ENCODE measurements at places on chromosomes 12 and 14.

GRCh38 chr12:50924131-50924438, 28.3 kb upstream of the HIGD1C start:
- DNase-seq: no peak

DNA sequence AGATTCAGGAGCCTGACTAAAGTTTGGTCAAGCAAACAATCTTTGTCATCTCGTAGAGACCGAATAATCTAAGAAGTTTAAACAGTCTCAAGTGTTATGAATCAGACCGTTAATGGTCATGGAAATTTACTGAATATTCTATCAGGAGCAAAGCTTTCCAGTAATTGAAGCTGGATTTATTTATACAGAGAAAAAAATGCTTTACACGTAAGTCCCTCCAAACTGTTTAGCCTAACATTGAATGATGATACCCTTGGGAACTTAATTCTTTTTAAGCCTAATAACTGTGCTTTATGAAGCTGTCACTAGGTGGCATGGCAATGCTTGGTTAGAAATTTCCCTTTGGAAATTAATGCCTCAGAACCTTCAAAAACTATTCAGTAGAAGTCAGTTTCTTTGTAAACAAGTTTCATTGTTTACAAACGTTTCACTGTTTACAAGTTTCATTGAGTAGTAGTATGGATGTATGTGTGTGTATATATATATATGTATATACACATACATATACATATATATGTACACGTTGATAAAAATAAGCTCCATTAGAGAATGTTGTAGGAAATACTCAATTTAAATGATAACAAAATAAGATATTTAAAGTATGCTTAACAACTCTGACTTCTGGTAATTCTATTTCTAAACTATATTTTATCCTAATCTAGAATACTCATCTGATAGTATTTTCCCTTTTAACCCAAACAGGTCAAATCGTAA, 32.1 kb downstream of the DEPDC4 start:
- DNase-seq: no peak

DNA sequence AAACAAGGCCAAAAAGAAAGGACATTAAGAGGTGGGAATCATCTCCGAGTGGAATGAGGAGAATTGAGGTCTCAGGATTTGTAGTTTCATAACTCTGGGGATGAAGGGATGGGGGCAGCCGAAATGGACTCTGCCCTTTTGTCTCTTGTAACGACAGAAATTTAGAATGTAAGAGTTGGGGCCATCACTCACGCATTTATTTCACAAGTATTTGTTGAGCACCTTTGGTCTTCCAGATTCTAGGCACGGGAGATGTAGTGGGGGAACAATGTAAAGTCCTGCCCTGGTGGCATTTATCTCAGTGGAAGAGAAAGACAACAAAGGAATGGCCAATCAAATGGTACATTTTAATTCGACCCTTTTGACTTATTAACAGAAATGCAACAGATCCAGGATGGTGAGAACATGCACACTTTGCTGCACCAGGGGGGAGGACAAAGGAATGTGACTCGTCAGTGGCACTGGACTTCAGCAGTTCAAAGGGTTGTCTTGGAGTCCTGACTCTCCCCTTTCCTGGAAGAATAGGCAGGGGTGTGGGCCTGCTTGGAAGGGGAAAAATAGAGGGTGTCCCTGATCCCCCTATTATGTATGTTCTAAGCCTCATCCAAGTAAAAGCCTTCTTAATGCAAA, 102.0 kb downstream of the TMEM30B start:
- no peak for DNase-seq

- DNase-seq: no peak
Observed at GRCh38 chr12:70149013-70149412, 94.2 kb upstream of the CNOT2 start.

DNA sequence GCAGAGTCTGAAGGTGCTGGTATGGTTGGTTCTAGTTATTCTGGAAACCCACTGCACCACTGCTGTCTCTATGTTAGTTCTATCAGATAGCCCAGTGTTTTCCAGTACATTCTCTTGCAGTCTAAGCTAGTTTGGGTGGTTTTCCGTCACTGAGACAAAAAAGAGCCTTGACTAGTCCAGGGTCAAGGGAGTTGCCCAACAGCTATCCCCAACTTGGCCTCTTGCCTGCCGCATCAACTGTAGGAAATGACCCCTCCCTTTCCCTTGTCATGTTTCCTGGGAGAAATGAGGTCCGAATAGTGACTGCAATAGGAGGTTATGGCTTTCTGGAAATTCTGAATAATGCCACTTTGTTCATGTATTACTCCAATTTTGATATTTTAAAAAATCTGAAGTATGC, 160.4 kb downstream of the EFCAB11 start:
- DNase-seq: no peak

DNA sequence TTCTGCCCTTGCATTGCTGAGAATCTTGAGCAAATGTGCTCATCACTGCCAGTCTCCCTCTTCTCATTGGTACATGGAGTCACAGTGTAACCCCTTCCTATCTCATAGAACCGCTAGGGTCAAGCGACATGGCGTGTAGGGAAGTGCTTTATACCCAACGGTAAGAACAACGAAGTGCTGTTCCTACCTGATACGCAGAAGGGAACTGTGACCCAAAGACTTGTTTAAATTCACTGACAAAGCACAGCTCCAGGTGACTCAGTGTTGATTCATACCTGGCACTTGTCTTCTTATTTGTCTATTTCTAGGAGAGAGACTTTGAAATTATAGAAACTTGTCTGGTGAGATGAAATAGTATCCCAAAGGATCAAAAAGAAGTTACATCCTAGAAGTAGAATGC, 53.7 kb downstream of the FBXL14 start:
- DNase-seq: no peak

- DNase-seq: peak; percentile 80
Observed at GRCh38 chr14:21476523-21476924, 235 bp downstream of the RAB2B start.

DNA sequence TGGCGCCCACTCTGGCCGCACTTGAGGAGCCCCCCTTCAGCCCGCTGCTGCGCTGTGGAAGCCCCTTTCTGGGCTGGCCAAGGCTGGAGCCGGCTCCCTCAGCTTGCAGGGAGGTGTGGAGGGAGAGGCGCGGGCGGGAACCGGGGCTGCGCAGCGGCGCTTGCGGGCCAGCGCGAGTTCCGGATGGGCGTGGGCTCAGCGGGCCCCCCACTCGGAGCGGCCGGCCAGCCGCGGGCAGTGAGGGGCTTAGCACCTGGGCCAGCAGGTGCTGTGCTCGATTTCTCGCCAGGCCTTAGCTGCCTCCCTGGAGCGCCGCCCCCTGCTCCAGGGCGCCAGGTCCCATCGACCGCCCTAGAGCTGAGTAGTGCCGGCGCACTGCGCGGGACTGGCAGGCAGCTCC, 8.0 kb upstream of the VWF start:
- DNase-seq: no peak

- no peak for DNase-seq
Observed at GRCh38 chr12:64450711-64451486, 1.0 kb upstream of the TBK1 start.

GRCh38 chr12:58593557-58594304, 326.6 kb downstream of the LRIG3 start:
- no peak for DNase-seq

- no peak for DNase-seq
Observed at GRCh38 chr12:104602896-104603295, 146.1 kb downstream of the CHST11 start.

DNA sequence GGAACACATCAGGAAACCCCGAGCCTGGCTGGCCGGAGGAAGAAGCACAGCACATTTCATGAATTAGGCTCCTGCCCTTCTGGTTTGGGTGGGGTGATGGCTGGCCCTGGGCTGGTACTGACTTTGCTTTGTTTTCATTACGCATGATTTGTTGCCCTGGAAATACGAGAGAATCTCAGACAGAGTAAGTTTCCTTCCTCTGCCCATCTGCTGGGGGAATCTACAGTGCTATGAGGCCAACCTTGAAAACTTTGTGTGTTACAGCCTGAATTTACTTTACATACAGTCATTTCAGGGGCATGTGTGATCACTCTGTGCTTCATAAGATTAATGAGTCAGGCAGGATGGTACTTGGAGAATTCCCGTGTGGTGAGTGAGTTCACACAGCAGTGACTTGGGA, 20.5 kb upstream of the SLC5A8 start:
- DNase-seq: no peak

DNA sequence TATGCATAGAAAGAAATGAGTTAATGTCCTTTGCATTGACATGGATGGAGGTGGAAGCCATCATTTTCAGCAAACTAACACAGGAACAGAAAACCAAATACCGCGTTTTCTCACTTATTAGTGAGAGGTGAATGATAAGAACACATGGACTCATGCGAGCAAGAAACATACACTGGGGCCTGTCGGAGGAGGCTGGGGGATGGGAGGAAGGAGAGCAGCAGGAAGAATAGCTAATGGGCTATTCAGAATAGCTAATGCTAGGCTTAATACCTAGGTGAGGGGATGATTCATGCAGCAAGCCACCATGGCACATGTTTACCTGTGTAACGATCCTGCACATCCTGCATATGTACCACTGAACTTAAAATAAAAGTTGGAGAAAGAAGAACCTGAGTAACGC, 29.1 kb upstream of the SYT1 start:
- no peak for DNase-seq

DNA sequence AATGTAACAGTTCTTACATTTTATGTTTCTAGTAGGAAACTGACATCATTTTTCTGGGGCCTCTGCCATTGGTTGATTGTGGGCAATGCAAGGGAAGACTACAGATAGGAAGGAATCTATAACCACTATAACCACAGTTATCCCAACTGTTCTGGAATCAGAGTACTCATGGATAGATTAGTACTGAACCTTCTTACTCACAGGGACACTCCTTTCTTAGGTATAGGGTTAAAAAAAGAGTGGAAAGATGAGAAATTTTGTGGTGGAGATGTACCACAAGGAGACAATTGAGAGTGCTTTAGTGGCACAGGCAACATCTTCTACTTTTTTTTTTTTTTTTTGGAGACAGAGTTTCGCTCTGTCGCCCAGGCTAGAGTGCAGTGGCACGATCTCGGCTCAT, 21.0 kb downstream of the TMEM116 start:
- no peak for DNase-seq

DNA sequence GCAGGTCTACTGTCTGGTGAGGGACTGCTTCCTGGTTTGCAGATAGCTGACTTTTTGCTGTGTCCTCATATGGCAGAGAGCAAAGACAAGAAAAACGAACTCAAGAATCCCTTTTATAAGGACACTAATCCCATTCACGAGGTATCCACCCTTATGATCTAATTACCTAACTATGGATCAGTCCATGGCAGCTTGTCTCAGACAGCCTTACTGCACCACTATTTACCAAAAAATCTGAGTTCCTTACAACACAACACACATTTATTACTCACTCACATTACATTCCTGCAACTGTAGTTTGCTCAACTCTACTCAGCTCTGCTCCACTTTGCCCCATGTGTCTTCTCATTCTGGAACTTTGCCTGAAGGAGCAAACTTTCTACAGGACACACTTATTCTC, 10.1 kb upstream of the SLC6A15 start:
- DNase-seq: no peak

- DNase-seq: no peak
Observed at GRCh38 chr12:20561871-20562270, 133.3 kb upstream of the SLCO1C1 start.

DNA sequence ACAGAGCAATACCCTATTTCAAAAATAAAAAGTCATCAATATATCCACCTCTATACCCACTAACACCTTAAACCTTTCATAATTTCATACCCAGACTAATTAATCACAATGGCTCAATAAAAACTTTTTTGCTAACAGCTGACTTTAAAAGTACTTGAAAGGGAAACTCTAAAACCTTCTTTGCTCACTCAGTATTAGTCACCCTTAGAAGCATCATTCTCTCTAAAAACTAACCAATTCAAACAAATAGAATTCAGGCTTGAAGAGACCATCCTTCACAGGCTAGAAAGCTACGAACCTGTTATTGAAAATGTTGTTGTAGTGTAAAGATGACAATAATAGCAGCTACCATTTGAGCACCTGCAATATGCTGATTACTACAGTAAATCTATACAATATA, 37.2 kb downstream of the HECTD1 start:
- DNase-seq: no peak

DNA sequence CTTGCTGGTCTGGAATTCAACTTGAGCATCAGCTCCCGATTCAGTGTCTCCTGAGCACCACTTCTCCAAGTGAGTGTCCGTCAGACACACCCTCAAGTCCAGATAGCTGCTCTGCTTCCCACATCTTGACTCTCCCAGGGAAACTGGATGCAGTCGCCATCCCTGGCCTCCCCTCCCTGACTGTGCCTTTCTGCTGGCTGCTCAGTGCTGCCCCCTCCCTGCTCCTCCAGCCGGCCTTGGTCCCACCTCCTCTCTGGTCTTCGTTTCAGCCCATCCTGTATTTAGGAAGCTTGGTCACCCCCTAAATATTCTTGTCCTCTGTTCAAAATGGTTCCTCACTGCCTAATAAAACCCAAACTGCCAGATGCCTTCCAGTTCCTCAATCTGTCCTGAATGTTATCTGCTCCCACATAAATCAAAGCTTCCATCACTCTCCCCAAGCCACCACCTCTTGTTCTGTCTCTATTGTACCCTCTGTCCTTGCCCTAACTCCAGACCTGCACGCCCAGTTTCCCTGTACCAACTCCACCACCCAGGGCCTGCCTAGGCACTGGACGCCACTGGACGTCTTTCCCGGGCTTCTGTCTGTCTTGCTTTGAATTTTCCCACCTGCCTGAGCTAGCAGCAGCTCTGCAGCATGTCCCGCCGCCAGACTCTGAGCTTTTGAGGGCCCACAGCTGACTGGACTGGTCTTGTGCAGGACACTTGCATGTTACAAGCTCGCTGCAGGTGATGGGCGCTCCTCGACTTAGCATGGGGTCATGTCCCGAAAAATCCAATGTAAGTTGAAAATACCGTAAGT, 33.8 kb downstream of the CCDC92 start:
- no peak for DNase-seq

All from activated T-cell treated with anti-CD3 and anti-CD28 coated beads for 4 hours (primary cell).